ENCODE measurements at places on chromosomes 11 and 22. TPM values are rescaled to one million over a fixed set of nuclear protein-coding genes. Genes with fewer than 3 reads are reported as not detected.

- H3K27me3 ChIP-seq, result no peaks in the 10 kb centered on the region
- no peaks in the 10 kb centered on the region for H3K4me1 ChIP-seq
- no peak overlapping the region for H3K27ac ChIP-seq
- no peak for DNase-seq
- H3K4me3 ChIP-seq, result no peak overlapping the region
Measured at GRCh38 chr11:31132531-31133421, 236.8 kb downstream of the DCDC1 start.

The SLC22A9 gene
- not detected for total RNA-seq

The TMEM45B gene
- not detected for total RNA-seq

The FAM168A gene
- 18.1 TPM for total RNA-seq

- H3K27me3 ChIP-seq, result no peaks in the 10 kb centered on the region
- DNase-seq, result no peak
- no peak overlapping the region for H3K27ac ChIP-seq
Measured at GRCh38 chr11:62482753-62483152, 63.9 kb downstream of the AHNAK start.

The SCN3B gene
- total RNA-seq, result 21.7 TPM

The GP1BB gene
- not detected for total RNA-seq

The PHETA2 gene
- total RNA-seq, result 2.2 TPM

- DNase-seq, result no peak
- H3K27ac ChIP-seq, result no peak overlapping the region
- no peaks in the 10 kb centered on the region for H3K36me3 ChIP-seq
- H3K4me1 ChIP-seq, result peaks cover 19% of the 10 kb centered on the region
Measured at GRCh38 chr11:58625826-58626460, 3.5 kb downstream of the CNTF start.

GRCh38 chr11:74842967-74843366 lies 94.3 kb downstream of the RNF169 start:
- no peaks in the 10 kb centered on the region for H3K4me1 ChIP-seq
- H3K4me3 ChIP-seq, result no peak overlapping the region
- no peaks in the 10 kb centered on the region for H3K27me3 ChIP-seq
- H3K27ac ChIP-seq, result no peak overlapping the region
- peaks cover 89% of the 10 kb centered on the region for H3K36me3 ChIP-seq

- no peaks in the 10 kb centered on the region for H3K4me1 ChIP-seq
- no peaks in the 10 kb centered on the region for H3K36me3 ChIP-seq
- no peak overlapping the region for H3K4me3 ChIP-seq
Measured at GRCh38 chr11:126703662-126704061, 296.9 kb downstream of the KIRREL3 start.

The THYN1 gene
- total RNA-seq, result 14.9 TPM

DNA sequence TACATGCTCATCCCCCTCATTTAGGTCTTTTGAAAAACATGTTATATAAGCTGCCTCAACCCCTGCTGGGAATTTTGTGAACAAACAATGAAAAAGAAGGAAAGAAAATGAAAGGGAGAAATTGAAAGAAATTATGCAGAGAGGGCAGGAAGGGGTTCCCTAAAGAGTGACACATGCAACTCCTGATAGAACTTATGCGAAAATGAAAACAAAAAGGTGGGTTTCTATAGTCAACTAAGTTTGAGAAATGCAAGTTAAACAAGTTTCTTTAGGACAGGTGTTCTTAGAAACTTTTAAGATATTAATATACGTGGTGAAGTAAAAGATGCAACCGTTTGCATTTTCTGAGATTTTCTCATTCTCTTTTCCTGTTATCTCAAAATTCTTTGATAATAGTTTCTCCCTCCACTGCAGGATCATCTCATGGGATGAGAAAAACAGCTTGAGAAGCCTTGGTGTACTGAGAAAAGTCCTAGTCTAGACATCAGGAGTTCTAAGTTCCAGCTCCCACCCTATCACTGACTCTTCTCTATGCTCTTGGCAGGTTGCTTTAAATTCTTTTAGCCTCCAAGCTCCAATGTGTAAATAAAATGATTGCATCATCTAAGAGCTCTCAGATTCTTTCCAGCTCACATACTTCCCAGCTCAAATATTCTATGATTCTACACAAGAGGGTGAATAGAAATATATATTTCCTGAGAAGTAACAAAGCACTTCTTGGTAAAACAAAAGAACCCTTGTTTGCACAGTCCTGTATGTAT lies 109.2 kb downstream of the FAM76B start:
- H3K27me3 ChIP-seq, result no peaks in the 10 kb centered on the region
- peak overlapping the region; percentile 10 for H3K27ac ChIP-seq
- H3K4me3 ChIP-seq, result no peak overlapping the region
- no peaks in the 10 kb centered on the region for H3K36me3 ChIP-seq
- peaks cover 16% of the 10 kb centered on the region for H3K4me1 ChIP-seq
- no peak for DNase-seq

The NXPE2 gene
- total RNA-seq, result not detected

The BRSK2 gene
- 0.32 TPM for total RNA-seq

The ART5 gene
- 4.4 TPM for total RNA-seq

The C11orf97 gene
- not detected for total RNA-seq

The OR56A1 gene
- total RNA-seq, result not detected

The CDCA5 gene
- 0.50 TPM for total RNA-seq

The KCTD21 gene
- total RNA-seq, result 7.0 TPM

The KCNQ1 gene
- total RNA-seq, result 3.1 TPM

The OR2AG1 gene
- total RNA-seq, result not detected

GRCh38 chr11:7116370-7116769 lies 27.6 kb downstream of the RBMXL2 start:
- no peak overlapping the region for H3K27ac ChIP-seq
- no peak overlapping the region for H3K4me3 ChIP-seq
- no peaks in the 10 kb centered on the region for H3K4me1 ChIP-seq
- no peaks in the 10 kb centered on the region for H3K36me3 ChIP-seq
- peaks cover 4% of the 10 kb centered on the region for H3K27me3 ChIP-seq

The GAL3ST1 gene
- total RNA-seq, result 1.4 TPM

DNA sequence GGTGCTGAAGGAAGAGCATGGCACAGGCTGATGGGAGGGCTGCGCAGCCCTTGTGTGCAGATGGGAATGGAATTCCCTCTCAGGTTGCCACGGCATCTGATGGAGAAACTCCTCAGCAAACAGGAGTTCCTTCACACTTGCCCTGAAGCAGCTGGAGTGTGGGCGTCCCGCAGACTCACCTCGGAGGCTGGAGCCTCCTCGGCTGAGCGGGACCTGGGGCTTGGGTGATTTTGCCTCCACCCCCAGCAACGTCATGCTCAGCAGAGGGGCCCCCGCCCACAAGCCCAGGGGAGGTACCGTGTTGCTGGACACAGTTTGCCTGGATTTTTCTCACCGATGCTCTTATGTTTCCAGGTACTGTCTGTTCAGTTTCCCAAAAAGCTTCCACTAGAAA lies 63.4 kb downstream of the MYO7A start:
- H3K4me1 ChIP-seq, result no peaks in the 10 kb centered on the region
- no peaks in the 10 kb centered on the region for H3K36me3 ChIP-seq
- no peaks in the 10 kb centered on the region for H3K27me3 ChIP-seq

The DKK3 gene
- 10.5 TPM for total RNA-seq

Measured in psoas muscle (tissue), 8 donors.